GM04503 (cell line): ENCODE measurements at places on chromosomes 4 and X.

- peak; percentile 45 for DNase-seq
Measured at GRCh38 chrX:151870602-151871001, 42.1 kb upstream of the MAGEA4 start.

DNA sequence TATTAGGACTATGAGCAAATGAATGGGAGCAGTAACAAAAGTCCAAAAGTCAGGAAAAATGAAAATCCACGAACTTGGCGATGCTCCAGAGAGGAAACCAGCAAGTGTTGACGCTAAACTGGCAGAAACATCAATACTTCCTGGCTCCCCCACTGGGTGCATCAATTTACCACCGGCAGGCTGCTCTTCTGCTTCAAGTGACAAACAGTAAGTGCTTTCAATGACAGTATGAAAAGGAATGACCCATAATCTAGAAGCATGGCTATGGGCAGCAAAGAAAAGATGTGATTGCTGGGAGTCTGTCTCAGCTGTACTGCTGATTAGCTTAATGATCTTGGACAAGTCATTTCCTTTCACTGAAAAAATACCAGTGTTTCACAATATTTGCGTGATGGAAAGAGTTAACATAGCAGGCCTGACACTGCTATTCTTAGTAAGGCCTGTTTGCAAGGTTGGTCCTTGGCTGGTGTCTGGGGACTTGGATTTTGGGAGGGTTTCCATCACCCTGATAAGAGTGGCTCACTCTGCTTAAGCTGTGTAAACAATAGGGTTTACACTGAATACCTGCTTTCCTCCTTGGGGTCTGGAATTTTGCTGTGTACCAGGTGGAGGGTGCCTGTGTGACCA lies 8.7 kb downstream of the ATP11C start:
- DNase-seq: no peak

DNA sequence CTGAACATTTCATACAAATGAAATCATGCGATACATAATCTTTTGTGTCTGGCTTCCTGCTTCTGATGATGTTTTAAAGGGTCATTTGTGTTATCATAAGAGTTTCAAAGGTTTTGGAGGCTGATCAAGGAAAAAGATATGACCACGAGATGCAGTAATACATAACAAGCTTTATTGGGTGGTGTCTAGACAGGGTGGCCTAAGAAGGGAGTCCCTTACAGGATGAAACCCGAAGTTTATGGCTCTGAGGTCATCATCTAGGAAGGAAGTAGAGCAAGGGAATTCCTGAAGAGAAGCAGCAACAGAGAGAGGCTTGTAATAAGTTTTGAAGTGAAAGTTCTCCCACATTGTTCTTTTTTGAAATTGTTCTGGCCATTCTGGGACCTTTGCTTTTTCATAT lies 40.8 kb upstream of the SOD3 start:
- no peak for DNase-seq

GRCh38 chr4:76748649-76749048 lies 149.3 kb downstream of the SOWAHB start:
- DNase-seq: no peak

DNA sequence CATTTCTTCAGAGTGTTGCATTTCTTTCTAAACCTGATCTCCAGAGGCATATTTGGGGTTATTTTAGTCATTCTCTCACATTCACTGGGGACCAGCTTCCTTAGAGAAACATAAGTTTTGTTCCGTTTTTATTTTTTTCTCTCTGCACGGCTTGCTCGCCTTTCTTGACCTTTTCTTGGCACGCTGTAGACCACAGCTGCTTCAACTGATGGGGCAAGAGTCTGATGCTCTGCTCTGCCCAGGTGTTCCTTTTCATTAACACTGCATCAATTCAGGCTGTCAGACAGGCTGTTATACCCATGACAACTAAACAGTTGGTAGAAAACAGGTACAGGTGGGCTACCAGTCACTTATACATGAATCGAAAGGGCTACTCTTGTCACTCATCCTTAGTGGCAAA lies 682.2 kb upstream of the DIAPH2 start:
- no peak for DNase-seq

GRCh38 chr4:159055833-159056232 lies 47.0 kb upstream of the RAPGEF2 start:
- no peak for DNase-seq

DNA sequence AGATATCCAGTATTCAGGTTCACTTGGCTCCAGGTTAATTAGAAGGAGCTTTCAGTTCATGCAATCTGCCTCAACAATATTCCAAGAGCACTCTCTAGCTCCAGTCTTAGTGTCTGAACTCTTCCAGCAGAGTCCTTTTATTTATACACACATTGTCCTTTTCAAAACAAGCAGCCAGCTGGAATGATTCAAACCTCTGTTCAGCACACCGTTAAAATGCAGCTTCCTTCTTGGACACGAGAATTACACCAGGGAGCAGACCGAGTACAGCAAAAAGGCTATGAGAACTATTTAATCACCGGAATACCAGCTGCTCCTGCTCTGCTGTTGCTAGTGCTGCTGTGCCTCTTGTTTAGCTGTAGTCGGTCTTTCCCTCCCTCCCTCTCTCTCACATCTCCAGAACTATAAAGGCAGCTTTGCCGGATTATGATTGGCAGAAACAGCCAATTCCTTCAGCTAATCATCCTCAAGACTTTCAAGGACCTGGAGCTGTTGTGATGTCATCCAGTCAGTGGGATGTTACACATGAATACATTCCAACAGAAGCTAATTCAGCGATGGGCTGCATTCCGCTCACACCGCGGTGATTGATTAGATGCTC lies at the start of gene NDST4:
Gene NDST4 (minus strand): TSS at position 115 of the 601 bp plus-strand sequence. CDS start 36,584 bp downstream, outside the sequence.
- peak; percentile 2 for DNase-seq

- DNase-seq: peak; percentile 27
Measured at GRCh38 chr4:187656959-187657358, 338.6 kb upstream of the ZFP42 start.

DNA sequence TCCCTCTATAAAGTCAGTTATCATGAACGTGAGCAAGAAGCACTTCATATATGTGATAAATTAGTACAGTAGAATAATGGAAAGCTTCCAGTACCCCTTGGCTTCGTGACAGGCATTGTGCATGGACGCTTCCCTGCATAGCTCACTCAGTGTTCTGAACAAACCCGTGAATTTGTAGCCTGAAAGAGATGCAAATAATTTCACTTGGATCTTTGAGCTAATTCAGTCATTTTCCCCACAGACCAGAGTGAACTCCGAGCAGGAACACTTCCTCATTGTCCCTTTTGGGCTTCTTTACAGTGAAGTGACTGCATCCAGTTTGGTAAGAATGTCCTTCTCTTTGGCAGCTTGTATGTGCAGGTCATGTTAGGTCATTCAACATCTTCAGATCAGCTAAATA lies 50.1 kb downstream of the ADD1 start:
- DNase-seq: no peak

- DNase-seq: no peak
Measured at GRCh38 chrX:132004728-132005127, 18.4 kb upstream of the STK26 start.

DNA sequence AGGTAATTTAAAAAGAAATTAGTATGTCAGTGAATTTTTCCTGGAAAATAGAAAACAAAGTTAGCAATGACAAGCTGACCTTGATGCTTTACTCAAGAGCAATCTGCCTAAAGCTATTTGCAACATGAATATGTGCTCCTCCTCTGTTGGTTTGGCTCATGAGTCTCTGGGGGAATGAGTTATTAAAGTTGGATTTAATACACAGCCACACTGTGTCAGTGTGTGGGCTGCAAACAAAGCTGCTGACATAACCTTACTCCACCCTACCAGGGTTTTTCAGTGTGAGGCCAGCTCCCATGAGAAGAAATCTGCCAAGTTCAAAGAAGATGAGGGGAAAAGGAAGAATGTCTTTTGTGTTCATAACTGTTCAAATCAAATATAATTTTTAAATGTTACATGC lies 280.5 kb downstream of the TLL1 start:
- DNase-seq: no peak

- no peak for DNase-seq
Measured at GRCh38 chr4:148643851-148644250, 201.6 kb upstream of the NR3C2 start.

- no peak for DNase-seq
Measured at GRCh38 chr4:122514671-122515070, 58.1 kb upstream of the IL2 start.

DNA sequence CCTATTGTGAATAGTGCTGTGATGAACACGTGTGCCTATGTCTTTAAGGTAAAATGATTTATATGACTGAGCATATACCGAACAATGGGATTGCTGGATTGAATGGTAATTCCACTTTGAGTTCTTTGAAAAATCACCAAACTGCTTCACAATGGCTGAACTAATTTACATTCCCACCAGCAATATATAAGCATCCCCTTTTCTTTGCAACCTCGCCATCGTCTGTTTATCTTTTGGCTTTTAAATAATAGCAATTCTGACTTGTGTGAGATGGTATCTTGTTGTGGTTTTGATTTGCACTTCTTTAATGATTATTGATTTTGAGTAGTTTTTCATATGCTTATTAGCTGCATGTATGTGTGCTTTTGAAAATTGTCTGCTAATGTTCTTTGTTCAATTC lies 31.8 kb upstream of the UGT2A1 start:
- DNase-seq: no peak

DNA sequence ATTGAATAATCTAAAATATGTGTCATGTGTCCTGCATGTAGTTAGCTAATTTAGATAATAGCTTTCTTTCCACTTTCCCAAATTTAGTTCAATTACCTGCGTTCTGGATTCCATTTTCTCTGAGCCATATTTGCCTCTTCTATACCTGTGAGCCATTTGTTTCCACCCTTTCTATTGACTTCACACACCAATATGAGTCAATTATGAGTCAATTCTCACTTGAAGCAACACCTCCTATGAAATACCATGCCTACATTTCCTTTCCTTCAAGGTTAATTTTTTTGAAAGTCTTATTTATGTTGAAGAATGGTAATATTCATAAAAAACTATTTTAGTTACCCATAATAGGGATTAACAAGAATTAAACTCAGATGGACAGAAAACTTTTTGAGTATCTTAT lies 25.8 kb downstream of the NPY2R start:
- DNase-seq: no peak

DNA sequence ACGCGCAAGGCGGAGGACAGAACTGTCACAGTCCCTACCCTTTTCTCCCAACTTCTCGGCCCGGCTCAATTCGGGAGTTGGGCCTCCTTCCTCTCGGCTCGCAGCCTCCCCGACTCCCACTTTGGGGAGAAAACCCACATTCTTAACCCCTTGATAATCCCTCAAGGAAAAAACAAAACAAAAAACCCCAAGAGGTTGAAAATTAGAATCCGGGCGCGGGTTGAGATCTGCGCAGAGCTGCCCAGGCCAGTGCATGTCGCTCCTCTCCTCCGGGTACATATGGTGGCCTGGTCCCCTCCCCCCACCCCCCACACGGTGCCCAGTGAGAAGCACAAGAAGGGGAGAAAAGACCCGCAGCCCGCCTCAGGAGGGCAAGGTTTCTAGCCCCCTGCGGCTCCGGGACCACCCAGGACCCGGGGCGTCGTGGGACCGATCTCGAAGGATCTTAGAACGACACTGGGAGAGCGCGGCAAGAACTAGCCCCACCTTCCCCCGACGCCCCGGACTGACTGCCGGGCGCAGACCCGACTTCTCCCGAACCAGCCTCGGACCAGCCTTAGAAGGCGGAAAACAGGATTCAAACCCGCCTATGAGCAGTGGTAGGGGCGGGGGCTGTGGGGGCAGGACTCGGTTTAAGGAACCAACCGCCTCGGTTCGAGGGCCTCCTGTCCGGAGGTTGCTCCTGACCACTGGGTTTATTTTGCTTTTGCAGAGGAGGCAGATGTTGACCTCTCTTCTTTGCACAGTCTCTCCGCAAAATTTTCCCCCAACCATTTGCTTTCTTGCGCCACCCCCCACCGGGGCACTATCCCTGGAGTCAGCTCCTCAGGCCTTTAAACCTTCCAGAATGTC lies 2.5 kb upstream of the PDGFRA start:
- no peak for DNase-seq

DNA sequence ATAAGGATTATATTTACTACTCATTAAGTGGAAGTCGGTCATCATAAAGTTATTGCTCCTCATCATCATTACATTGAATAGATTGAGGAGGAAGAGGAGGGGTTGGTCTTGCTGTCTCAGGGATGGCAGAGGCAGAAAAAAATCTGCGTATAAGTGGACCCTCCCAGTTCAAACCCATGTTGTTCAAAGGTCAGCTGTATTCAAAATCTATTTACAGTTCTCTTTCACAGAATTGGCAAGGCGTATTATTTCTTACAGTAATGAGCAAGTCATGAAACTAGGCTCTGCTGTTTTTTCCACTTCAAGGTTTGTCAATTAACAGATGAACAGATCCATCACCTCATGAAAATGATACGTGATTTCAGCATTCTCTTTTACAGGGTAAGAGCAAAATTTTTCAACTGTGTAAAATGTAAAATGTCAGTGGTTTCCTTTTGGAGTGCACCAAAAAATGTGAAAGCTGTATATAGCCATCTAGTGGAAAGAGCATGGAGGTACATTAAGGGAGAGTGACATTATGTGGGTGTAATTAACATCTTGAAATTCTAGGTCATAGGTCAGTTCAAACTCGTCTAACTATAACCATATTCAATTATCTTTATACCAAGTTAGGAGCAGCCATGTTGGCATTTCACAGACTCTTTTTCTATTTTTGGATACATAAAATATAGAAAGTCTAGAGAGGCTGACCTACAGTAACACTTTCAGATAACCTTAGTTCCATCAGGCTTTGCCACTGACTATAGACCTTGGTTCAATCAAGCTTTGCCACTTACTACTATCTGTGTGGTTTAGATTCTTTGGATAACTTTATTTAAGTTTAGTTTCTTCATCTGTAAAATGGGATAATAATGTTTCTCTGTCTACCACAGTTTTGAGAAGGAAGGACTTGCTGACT lies 30.1 kb downstream of the NEIL3 start:
- peak; percentile 10 for DNase-seq

- DNase-seq: no peak
Measured at GRCh38 chrX:35351212-35351611, 408.6 kb downstream of the FAM47B start.

DNA sequence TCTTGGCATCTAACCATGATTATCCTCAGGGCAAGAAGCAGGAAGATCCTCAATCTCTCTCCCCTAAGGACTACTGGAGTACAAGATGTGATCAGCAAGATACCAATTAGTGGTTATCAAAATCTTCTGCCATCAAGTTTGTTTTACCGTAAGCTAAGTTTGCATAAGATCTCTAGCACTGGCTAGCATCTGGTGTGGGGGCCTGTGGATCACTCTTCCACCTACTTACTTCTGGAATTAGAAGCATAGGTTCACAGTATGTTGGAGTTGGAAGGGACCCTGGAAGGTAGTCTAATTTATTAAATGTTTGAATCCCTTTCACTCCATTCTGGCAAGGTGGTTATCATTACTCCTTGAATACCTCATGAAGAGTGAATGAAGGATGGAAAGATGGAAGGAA lies 93.3 kb upstream of the BANK1 start:
- DNase-seq: no peak
